HCT116 (cell line): ENCODE measurements at places on chromosomes 11 and 22.

DNA sequence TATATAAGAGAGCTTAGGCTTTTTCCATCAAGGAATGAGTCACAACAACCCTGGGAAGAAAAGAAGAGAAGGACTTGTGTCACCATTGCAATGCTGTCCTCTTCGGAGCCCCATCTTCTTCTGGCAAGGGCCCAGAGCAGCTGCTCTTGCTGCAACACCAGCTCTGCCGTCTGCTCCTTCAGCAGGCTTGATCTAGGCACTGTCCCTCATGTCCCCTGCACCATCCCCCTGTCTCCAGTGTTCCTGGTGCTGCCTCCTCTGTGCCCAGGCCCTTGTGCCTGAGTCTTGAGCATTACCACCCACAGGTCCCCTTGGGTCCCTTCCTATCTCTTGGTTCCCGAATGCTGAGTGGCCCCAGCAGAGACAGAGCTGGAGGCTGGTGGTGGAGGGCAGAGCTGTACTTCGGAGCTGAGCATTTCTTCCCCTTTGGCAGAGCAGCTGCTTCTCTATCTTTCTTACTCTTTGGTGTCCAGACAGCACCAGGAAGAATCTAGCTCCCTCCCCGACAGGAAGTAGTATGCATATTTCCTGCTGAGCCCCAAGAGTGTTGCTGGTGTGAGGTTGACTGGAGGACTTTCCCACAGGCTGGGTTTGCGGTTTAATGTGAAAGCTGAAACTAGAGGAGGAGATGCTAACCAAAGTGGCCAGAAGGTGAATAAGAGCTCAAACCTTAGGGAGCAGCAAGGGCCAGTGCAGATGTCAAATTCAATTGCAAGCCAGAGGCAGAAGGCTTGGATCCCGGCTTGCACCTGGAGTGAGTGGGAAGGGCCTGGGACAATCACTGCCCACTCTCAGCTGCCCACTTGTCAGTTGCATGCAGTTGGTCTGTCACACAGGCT lies 27.8 kb downstream of the WEE1 start:
- DNase-seq, result no peak
- no peaks in the 10 kb centered on the region for H3K27me3 ChIP-seq
- H3K36me3 ChIP-seq, result no peaks in the 10 kb centered on the region
- H3K4me3 ChIP-seq, result peak overlapping the region; percentile 19; the same call in 1 of the 2 replicates
- peaks cover 8% of the 10 kb centered on the region for H3K4me1 ChIP-seq

- H3K4me3 ChIP-seq, result no peak overlapping the region
- H3K36me3 ChIP-seq, result no peaks in the 10 kb centered on the region
- DNase-seq, result no peak
- no peaks in the 10 kb centered on the region for H3K27me3 ChIP-seq
- no peaks in the 10 kb centered on the region for H3K4me1 ChIP-seq
These were observed 108.2 kb upstream of the CRYBB3 start for GRCh38 chr22:25091458-25091857.

DNA sequence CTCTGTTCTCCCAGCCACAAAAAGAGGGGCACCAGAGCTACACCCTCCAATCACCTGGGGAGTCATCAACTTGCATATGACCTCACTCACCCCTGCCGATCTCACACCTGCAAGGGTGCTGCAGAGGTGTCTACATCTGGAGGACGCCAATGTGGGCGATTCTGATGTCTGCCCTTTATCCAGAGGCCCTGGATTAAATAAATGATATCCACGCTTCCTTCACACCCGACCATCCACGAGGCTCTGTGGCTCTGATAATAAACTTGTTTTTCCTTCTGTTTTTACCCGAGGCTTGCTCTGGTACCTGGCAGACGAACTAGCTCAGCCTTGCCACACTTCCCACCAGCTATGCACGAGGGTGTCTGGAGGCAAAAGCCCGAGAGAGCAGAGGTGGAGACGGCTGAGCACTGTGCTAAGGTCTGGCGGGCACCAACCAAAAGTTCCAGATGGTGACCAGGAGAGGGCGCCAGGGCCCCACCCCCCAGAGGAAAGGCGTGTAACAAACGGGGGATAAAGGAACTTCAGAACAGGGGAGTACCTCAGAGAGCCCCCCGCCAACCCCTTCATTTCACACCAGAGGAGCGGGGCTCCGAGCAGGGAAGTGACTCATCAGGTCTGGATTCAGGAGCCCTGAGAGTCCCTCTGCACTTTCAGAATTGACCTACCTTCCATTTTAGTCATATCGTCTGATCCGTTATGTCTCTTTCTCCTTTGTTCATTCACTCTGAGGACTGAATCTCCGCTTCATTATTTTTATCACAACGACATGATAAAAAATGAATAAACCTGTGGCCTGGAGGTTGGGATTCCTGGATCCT lies 13.5 kb downstream of the SCN3B start:
- H3K4me1 ChIP-seq, result no peaks in the 10 kb centered on the region

GRCh38 chr11:129352676-129353075 lies 23.0 kb upstream of the BARX2 start:
- no peaks in the 10 kb centered on the region; the same call in 1 of the 2 replicates for H3K27me3 ChIP-seq
- no peak for DNase-seq
- no peaks in the 10 kb centered on the region for H3K36me3 ChIP-seq
- no peak overlapping the region for H3K27ac ChIP-seq
- no peak overlapping the region for H3K4me3 ChIP-seq

- no peaks in the 10 kb centered on the region for H3K36me3 ChIP-seq
- H3K4me3 ChIP-seq, result no peak overlapping the region
- no peak overlapping the region for H3K27ac ChIP-seq
- no peak for DNase-seq
- H3K27me3 ChIP-seq, result no peaks in the 10 kb centered on the region
These were observed 101.5 kb downstream of the PLEKHA7 start for GRCh38 chr11:16912692-16913111.

DNA sequence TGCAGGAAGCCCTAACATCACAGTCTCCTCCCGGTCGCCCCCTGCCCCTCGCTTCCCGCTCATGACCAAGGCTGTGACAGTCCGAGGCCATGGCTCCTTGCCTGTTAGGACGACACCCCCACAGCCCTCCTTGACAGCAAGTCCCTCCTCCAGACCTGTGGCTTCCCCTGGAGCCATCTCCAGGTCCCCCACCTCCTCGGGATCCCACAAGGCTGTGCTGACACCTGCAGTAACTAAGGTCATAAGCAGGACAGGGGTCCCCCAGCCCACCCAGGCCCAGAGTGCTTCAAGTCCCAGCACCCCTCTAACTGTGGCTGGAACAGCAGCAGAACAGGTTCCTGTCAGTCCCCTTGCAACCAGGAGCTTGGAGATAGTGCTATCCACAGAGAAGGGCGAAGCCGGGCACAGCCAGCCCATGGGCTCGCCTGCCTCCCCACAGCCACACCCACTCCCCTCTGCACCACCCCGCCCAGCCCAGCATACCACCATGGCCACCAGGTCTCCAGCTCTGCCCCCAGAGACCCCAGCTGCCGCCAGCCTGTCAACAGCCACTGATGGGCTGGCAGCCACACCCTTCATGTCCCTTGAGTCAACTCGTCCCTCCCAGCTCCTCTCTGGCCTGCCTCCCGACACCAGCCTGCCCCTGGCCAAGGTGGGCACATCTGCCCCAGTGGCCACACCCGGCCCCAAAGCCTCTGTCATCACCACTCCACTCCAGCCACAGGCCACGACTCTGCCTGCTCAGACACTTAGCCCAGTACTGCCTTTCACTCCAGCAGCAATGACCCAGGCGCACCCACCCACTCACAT lies 63.2 kb downstream of the OTOG start:
- H3K36me3 ChIP-seq, result no peaks in the 10 kb centered on the region
- DNase-seq, result no peak
- no peaks in the 10 kb centered on the region for H3K27me3 ChIP-seq
- no peak overlapping the region for H3K4me3 ChIP-seq
- no peaks in the 10 kb centered on the region for H3K4me1 ChIP-seq

DNA sequence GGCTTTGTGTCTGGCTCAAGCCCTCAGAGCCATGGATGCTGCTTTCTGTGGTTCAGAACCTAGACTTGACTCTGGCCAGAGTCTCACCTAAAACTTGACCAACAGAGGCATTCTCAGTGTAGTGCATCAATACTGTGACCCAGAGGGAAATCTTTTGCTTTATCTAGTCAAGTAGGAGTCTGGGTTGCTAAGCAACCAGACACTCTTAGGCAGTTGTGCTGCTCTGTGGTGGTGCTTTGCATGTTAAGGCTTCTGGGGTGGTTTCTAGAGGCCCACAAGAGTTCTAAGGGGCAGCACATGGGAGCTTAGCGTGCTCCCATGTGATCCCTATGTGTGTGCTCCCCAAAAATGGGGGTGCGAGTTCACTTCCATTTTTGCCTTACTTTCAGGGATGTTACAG lies 224.6 kb upstream of the PLET1 start:
- no peak for DNase-seq
- no peak overlapping the region for H3K27ac ChIP-seq
- no peak overlapping the region for H3K4me3 ChIP-seq

GRCh38 chr11:97739932-97740800 lies 1280.6 kb upstream of the CNTN5 start:
- DNase-seq, result no peak
- H3K4me1 ChIP-seq, result no peaks in the 10 kb centered on the region
- no peak overlapping the region for H3K27ac ChIP-seq
- no peaks in the 10 kb centered on the region for H3K36me3 ChIP-seq
- no peaks in the 10 kb centered on the region for H3K27me3 ChIP-seq

- no peak overlapping the region for H3K27ac ChIP-seq
- no peak for DNase-seq
- no peak overlapping the region for H3K4me3 ChIP-seq
- H3K4me1 ChIP-seq, result peaks cover 19% of the 10 kb centered on the region
- H3K27me3 ChIP-seq, result no peaks in the 10 kb centered on the region
- H3K36me3 ChIP-seq, result no peaks in the 10 kb centered on the region
These were observed 20.8 kb upstream of the CHKA start for GRCh38 chr11:68142028-68142412.

DNA sequence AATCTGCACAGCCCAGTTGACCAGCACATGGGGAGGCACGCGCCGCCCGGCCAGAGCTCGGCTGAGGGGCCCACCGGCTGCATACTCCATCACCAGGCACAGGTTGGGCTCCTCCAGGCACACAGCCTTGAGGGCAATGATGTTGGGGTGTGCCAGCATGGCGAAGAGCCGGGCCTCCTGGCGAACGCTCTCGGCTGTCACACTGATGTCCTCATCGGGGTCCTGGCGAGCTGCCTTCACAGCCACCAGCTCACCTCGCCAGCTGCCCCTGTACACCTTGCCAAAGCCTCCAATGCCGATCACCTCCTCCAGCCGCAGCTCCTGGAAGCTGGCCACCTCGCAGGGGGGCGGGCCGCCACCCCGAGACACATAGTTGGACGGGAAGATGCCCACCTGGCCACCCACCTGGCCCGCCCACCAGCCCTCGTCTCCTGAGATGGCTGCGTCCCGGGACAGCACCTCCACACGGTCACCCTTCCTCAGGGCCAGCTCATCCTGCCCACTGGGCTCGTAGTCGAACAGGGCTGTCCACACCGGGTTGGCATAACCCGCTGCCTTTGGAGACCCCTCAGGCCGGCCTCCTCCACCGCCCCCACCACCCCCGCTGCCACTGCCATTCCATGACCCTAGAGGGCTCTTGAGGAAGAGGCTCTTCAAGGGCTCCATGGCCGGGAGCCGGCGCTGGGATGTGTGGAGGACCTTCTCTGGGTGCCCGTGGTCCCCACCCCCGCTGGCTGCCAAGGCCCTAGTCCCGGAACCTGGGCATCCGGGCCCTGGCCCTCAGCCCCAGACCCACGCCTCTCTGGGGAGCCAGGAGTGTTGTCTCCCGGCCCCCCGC lies 711 bp downstream of the MAP3K11 start:
- H3K27me3 ChIP-seq, result no peaks in the 10 kb centered on the region
- peak overlapping the region; percentile 98 for H3K4me3 ChIP-seq
- H3K27ac ChIP-seq, result peak overlapping the region; percentile 78
- peaks cover 56% of the 10 kb centered on the region for H3K4me1 ChIP-seq
- peaks cover 7% of the 10 kb centered on the region; the same call in 1 of the 2 replicates for H3K36me3 ChIP-seq

GRCh38 chr22:19579115-19579811 lies 55.1 kb upstream of the CLDN5 start:
- no peak for DNase-seq
- no peak overlapping the region for H3K27ac ChIP-seq
- H3K4me1 ChIP-seq, result no peaks in the 10 kb centered on the region
- no peaks in the 10 kb centered on the region for H3K36me3 ChIP-seq
- no peaks in the 10 kb centered on the region for H3K27me3 ChIP-seq
- H3K4me3 ChIP-seq, result no peak overlapping the region

DNA sequence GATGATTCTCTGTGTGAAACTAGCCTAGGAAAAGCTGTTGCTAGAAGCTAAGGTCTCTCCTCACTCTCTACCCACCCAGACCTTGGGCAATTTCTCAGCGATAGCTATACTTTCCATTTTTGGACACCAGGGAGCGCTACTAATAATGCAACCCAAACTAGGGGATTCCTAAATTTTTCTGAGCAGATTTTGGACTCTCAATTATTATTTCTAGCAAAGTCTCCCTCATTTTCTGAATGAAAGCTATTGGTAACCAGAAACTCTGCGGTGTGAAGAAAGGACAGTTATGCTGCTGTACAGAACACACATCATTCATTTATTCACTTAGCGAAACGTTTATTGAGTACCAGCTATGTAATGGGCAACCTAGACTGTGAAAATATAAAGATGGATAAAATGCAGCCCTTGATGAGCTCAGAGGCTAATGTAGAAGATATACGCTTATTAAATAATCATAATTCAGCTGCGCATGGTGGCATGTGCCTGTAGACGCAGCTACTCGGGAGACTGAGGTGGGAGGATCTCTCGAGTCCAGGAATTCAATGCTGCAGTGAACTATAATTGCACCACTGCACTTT lies 6.1 kb upstream of the STIM1 start:
- H3K27me3 ChIP-seq, result 0 out of 2 replicates have a peak, but pooled peaks cover 3% of the 10 kb centered on the region
- H3K4me1 ChIP-seq, result peaks cover 19% of the 10 kb centered on the region
- no peak for DNase-seq
- no peak overlapping the region for H3K4me3 ChIP-seq

- peaks cover 71% of the 10 kb centered on the region for H3K36me3 ChIP-seq
- no peaks in the 10 kb centered on the region for H3K4me1 ChIP-seq
- DNase-seq, result no peak
These were observed 8.4 kb downstream of the CWC15 start for GRCh38 chr11:94964934-94965333.
